Globus pallidus (tissue), 1 donor: ENCODE measurements at places on chromosomes 7 and 10.

DNA sequence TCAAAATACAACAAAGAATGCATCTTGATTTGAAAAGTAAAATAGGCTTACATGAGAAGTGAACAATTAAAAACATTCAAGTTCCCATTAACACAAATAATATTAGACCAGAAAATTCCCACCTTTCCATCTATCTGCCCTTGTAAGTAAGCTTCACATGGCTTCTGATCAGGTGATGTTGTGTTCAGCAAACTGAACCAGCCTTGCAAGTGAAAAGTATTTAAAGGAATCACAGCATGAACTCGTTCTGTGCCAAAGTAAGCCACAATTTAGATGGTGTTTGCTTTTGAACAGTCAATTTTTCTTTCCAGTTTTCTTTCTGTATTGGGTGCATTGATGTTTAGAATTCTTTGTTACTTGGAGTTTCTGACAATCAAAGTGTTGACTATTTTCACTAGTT, 347.9 kb downstream of the TNS3 start:
- DNase-seq = no peak

- no peak for DNase-seq
Measured at GRCh38 chr7:125126376-125126775, 196.8 kb upstream of the POT1 start.

DNA sequence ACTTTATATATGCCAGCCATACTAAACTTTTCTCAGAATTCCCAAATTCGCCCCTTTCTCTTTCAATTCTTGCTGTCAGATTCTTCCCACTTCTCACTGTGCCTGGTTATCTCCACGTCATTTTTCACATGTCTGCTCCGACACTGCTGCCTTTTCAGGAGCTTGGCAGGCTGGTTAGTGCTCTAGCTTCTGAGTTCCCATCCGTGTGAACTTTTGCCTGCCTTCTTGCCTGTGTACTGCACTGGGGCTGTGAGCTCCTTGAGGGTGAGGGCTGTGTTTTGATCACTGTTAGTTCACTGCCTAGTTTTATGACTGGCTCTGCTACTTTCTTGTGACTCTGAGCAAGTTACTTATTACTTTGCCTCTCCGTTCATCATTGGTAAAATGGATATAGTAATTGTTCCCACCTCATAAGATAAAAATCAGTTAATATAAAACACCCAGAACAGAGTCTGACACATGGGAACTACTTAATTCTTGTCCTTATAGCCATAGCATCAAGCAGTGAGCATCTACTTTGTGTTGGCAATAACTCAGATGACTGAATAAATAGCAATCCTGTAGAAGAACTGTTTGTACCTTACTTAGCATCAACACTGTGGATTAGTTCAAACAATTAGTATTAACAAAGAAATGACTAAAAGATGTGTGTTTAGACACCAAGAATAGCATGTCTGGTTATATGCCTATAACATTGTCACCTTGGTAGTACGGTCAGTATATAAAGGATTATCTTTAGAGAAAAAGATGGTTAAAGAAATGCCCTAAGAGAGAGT, 5.5 kb downstream of the GSTO1 start:
- no peak for DNase-seq

DNA sequence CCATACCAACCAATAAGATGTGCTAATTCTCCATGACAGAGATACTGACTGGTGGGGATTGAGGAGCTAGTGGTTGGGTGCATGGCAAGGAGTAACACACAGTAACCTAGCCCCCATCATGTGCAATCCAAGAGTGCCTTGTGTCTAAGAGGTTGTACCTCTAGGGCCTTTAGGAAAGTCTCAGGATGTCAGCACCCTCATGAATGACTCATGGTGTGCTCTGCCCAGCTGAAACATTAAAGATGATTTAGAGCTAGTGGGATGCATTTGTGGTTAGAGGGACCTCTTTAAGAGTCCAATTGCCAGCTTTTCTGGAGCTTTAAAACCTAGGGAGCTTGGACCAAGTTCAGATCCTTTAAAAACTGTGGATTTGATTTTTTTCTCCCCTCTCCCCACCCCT, 181.1 kb downstream of the HERPUD2 start:
- no peak for DNase-seq

DNA sequence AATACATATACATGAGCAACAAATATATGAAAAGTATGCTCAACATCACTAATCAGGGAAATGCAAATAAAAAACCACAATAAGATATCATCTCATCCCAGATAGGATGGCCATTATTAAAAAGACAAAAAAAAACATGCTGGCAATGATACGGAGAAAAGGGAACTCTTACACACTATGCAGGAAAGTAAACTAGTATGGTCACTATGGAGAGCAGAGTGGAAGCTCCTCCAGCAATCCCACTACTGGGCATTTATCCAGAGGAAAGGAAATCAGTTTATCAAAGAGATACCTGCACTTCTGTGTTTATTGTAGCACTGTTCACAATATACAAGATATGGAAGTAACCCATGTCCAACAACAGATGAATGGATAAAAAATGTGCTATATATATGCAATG, 217.5 kb downstream of the SDK1 start:
- DNase-seq = no peak

DNA sequence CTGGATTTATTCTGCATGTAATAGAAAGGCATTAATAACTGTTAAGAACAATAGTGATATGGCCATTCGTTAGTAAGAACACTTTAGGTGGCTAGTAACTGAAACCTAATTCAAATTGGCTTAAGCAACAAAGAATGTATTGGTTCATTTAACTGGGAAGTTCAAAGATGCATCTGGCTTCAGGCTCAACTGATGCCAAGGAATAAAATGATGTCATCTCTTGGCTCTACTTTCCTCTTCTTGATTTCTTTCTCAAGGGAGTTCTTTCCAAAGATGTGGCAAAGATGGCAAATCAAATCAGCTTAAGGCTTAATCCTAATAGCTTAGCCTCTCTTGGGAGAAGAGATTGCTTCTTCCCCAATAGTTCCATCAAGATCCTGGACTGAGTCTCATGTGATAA, 51.6 kb downstream of the PIK3CG start:
- DNase-seq = no peak

GRCh38 chr10:58930500-58930899, 245.9 kb upstream of the PHYHIPL start:
- DNase-seq = no peak
